ENCODE measurements at places on chromosomes 5 and 9.

DNA sequence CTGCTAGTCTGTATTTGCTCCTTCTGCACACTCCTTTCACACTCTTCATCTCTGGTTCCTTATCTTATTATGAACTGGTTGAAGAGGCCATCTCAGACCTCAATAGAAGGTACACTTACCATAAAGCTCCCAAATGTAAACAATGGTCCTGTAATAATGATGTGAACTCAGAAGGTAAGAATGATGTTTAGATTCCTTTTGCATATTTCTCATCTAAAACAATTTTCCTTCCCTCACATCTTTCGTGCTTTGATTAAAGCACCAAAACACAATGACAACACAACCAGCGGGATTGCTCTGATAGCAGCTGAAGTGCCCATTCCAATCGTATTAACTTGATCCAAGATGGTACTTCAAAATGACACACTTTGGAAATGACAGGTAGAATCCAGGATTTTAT lies 34.3 kb downstream of the NFIB start:
- no peak for DNase-seq

GRCh38 chr9:13088720-13089427 lies 190.6 kb downstream of the MPDZ start:
- no peak for DNase-seq

DNA sequence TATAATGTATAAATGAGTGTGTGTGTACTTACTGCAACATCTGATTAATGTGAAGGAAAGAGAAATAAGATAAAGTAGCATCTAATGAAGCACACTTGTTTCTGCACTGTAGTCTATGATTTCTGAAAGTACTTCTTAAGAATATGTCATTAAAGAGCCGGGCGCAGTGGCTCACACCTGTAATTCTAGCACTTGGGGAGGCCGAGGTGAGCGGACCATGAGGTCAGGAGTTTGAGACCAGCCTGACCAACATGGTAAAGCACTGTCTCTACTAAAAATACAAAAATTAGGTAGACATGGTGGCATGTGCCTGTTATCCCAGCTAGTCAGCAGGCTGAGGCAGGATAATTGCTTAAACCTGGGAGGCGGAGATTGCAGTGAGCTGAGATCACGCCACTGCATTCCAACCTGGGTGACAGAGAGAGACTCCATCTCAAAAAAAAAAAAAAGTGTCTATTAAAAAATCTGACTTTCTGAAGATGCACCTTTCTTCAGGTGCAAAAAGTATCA lies 556.9 kb downstream of the PTPRD start:
- no peak for DNase-seq

DNA sequence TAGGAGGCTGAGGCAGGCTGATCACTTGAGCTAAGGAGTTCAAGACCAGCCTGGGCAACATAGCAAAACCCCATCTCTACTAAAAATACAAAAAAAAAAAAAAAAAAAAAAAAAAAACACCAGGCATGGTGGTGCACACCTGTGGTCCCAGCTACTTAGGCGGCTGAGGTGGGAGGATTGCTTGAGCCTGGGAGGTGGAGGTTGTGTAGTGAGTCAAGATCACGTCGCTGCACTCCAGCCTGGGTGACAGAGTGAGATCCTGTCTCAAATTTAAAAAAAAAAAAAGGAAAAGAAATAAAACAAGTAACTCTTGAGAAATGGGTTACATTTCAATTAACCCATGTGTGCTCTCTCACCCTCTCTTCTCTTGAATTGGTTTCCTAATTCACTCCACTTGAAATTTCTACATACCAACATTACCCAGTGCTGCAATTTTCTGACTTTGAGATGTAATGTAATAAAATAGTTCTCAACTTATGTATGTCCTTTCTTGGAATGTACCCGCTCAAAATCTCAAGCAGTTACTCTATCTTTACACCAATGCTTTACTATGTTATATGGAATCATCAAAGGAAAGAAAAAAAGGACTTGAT lies 35.8 kb downstream of the TMEM245 start:
- no peak for DNase-seq
